NCI-H187 treated with DMSO at 0.1 percent for 48 hours (cell line): ENCODE measurements at places on chromosomes 7 and 10.

DNA sequence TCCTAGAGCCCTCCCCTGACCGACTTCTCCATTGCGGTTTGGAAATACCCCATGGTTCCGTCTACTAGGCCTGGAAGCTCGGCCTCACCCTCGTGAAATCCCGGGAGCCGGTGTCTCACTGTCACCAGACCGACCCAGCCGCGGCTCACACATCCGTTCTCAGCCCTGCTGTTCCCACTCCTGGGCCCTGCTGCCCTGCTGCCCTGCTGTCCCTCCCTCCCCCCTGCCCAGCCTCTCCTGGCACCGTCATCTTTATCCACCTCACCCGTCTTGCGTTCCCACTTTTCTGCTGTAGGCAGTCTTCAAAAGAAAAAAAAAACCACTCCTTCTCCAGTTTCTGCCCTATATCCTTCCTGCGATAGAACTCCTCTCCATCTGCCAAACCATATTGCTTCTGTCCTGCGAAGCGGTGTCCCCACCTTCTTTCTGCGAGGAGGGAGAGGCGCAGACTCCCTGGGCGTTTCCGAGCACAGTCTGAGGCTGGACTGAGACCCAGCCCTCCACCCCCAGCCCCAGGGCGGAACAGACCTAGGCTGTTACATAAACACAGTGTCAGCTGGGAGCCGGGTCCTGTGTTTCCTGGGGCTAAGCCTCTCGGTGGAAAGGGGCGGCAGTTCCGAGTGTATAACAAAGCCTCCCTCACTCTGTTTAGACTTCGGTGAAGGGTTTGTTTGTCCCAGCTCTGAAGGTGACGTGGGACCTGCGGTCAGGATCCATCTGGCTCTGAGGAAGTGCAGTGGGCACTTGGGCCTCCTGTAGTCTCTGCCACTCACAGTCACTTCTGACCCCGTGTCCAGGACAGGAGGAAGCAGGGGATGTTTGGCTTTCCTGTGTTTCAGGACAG is 2.8 kb downstream of the AGAP3 start:
- no peak for DNase-seq

DNA sequence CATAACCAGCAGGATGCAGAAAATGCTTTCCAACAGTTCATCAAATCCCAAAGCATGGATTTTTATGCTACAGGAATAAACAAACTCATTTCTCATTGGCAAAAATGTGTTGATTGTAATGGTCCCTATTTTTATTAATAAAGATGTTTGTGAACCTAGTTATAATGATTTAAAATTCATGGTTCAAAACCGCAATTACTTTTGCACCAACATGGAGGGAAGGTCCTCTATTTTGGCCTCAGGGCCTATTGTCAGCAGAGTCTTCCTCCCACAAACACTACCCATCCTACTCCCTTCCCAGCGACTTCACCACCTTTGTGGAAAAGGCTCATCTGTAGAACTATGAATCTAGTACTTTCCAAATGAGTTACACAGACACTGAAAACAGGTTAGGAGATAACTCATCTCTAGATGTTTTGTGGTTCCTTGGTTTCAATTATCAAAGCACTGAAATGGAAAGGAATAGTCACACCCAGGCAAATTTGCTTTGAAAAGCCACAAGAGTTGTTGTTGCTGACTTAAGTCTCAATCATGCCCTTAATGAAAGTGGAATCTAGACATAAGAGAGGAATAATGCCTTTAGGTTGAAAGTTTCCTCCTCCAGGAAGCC is 59.4 kb upstream of the FRMD4A start:
- no peak for DNase-seq

- no peak for DNase-seq
These were observed 7.2 kb upstream of the SP8 start for GRCh38 chr7:20793694-20794394.

DNA sequence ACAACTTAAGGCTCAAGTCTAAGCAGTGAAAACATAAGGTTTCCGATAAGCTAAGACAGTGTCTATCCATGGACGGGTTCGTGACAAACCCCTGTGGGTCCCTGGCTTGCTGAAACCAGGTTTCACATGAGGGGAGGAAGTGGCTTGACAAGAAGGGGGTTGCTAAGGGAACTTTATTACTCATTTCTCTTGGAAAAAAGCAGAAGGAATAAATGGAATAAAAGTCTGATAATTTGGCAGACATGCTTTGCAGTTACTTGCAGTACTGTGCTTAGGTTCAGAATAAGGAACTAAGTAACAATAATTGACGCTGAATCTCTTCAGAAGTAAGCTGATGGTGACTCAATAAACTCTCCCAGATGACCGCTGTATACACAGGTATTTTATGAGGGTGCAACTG is 34.7 kb downstream of the RBM17 start:
- DNase-seq = no peak

- DNase-seq = no peak
These were observed 19.5 kb downstream of the COL28A1 start for GRCh38 chr7:7516156-7516555.

GRCh38 chr7:36280840-36281812 is 108.5 kb upstream of the ANLN start:
- no peak for DNase-seq

- DNase-seq = no peak
These were observed 61.2 kb upstream of the INPP5A start for GRCh38 chr10:132476146-132477065.

- no peak for DNase-seq
These were observed 1.6 kb upstream of the RAB19 start for GRCh38 chr7:140402178-140402835.

GRCh38 chr7:91353848-91354247 is 89.6 kb downstream of the FZD1 start:
- no peak for DNase-seq

GRCh38 chr10:11742009-11742778 is at the start of gene ECHDC3:
Gene ECHDC3 (plus strand): TSS chr10:11742382. CDS start chr10:11742577, 195 bp downstream.
- no peak for DNase-seq

GRCh38 chr10:43968961-43969360 is 320.3 kb upstream of the ZNF32 start:
- DNase-seq = no peak

- DNase-seq = no peak
These were observed 215.9 kb downstream of the RAB11FIP2 start for GRCh38 chr10:117830787-117831212.

- DNase-seq = no peak
These were observed 213.6 kb upstream of the HGF start for GRCh38 chr7:81983406-81983805.

DNA sequence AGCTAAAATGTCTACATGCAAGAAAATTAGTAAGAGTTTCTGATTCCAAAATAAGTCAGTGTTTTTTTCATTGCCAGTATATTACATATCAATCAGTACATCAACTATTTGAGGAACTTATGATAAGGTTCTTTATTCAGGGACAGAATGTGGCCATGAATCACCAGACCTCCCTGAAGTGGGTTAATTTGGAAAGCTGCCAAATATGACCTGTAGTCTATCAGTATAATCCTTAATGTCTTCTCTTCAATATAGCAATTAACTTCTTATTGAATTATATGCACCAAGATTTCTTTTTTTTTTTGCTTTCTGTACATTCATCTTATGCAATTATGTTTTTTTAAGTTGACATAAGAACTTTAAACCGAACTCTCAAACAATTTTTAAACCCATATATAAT is 714.5 kb upstream of the POT1 start:
- no peak for DNase-seq

- DNase-seq = no peak
These were observed 10.5 kb downstream of the CARD11 start for GRCh38 chr7:3033136-3033535.

GRCh38 chr7:139358541-139359365 is 941 bp upstream of the LUC7L2 start:
- DNase-seq = no peak

DNA sequence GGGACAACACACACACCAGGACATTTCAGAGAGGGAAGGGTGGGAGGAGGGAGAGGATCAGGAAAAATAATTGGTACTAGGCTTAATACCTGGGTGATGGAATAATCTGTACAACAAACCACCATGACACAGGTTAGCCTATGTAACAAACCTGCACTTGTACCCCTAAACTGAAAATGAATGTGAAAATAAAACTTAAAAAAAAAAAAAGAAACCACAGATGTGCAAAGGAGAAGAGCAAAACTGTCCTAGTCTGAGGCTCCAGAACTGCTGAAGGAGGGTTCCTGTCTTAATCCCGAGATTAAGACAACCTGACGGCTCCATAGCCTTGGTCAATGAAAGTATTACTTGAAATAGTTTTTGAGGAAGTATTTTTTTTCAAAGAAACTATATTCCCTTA is 423.0 kb downstream of the NEBL start:
- no peak for DNase-seq

DNA sequence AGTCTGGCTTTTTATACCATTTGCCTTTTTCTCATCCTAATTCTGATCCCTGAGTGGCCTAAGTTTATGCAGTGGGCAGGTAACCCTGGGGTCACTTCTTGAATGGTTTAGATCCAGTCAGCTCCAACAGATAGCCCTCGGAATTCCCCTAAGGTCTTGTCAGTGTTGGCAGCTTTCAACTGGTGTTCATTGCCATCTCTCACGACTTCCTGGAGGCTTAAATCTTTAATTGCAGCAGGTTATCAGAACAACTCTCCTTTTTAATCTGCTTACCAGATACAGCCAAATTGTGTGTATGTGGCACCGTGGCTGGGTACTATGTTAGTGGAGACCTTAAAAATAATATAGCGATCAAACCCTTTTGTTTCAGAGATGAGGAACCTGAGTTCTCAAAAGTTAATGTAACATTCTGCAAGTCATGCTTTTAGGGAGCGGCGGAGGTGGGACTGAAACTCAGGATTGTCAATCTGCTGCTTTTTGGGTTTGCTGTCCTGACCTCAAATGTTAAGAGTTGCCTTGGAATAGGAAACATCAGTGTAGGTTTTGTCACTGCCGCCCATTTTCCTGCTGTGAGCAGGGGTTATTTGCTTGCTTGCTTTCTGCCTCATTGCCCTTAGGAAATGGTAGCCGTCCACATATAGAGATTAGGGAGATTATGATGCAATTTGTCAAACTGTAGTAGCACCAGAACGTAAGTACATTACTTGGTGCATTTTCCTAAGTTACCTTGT is 818 bp downstream of the DLD start:
- no peak for DNase-seq

- DNase-seq = no peak
These were observed 12.1 kb upstream of the PLAU start for GRCh38 chr10:73898730-73899410.

GRCh38 chr7:65438598-65438997 is 64.9 kb downstream of the ZNF92 start:
- DNase-seq = no peak

DNA sequence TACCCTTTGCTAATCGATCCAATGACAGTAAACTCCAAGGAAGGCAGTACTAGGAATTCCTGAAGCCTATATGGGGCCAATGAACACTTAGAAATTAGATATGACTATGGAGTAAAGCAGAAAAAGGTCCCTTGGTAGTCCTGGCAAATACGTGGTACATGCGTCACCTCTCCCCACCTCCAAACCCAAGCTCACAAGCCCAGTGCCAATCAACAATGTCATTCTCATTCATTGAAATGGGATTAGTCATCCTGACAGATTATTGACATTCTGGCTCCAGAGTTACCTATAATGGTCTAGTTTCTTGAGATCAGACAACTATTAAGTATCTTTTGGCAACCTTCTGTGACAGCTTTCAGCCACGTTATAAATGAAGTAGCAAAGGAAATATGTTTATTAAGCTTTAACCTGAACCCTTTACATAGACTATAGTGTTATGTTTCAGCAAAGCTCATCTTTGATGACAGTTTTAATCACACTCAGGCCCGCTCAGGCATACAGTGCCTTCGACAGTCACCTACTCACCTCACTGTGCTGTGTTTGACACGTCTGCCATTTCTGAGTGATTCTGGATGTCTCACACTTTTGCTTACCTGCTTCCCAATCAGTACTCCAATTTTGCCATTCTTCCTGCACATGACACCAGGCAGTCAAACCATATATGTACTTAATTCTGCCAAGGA is 69.6 kb upstream of the ADO start:
- no peak for DNase-seq

- DNase-seq = peak; percentile 30
These were observed 65.2 kb downstream of the WDR37 start for GRCh38 chr10:1121271-1121970.
